ENCODE measurements at places on chromosomes 5 and 9.

DNA sequence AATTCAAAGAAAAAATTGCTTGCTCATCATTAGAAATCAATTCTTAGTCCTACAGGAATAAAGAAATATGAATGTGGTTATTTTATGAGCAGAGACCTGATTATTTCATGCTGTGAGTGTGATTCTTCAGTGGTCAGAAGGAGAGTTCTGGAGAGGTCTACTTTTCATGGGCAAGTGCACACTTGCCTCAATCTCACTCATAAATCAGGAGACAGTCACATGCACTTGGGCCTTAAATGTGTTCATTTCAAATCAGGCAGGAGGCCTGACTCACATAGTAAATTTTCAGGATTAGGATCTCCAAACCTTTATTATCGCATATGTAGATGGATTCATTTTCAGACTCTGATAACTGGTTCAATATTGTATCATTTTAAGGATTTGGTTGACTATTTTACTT lies 323.2 kb upstream of the CCNH start:
- no peak for DNase-seq

DNA sequence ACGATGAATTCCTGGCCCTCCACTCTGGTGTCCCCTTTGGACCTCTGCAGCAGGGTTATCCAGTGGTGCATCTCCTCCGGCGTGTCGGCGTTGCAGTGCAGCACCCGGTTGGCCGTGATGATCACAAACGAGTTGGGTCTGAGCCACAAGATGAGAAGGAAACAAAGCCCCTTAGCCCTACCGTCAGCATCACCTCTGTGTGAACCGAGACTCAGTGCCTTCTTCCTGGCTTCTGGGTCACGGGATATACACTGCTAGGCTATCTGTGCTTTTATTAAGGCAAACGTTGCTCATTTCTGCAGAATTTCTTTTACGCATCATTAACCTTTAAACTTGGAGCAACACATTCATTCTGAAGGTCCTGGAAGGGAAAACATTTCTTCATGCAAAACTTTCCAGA lies 65.1 kb upstream of the RETREG1 start:
- no peak for DNase-seq

DNA sequence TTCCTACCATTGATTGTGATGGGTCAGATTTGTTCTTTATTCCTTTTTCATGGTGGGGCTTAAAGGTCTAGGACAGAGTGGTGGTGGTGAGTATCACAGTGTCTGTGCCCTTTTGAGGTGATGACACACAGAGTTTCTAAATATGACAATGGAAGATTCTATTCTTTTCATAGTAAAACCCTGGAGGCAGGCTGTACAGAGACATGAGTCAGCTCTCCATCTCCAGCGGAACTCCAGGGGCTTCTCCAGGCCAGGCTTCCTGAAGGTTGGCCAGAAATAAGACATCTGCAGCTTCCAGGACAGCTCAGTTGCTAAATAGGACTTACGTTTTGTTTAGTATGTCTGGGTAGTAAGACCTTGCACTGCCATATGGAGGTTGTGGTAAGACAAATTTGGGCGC lies 229.5 kb downstream of the CD180 start:
- no peak for DNase-seq

- no peak for DNase-seq
Observed at GRCh38 chr5:32044939-32045338, 129.2 kb downstream of the GOLPH3 start.

- DNase-seq = no peak
Observed at GRCh38 chr5:14453481-14453880, 128.1 kb upstream of the OTULINL start.

DNA sequence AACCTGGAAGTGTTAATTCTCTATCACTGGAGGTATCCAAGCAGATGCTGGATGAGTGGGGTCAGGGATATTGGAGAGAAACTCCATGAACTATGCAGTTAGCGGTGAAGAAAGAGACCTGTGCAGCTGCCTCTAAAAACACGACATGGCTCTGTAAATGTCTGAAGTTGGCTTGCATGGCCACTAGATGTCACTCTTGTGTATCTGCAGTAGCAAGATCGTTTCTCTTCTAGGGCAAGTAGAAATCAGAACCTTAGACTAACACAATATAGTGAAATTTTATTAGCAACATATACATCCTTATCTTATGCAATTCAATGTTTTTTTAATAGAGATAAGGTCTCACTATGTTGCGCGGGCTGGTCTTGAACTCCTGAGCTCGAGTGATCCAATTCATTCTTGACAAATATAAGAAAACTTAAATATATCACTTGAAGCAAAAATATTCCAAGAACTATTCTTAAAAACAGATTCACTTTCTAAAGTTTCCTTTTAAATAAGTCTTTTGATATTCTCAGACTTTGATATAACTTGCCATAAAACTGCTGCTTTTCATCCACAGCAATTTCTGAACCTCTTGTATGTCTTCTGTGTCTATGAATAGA lies 2.9 kb downstream of the OR2S2 start:
- DNase-seq = peak; percentile 63

DNA sequence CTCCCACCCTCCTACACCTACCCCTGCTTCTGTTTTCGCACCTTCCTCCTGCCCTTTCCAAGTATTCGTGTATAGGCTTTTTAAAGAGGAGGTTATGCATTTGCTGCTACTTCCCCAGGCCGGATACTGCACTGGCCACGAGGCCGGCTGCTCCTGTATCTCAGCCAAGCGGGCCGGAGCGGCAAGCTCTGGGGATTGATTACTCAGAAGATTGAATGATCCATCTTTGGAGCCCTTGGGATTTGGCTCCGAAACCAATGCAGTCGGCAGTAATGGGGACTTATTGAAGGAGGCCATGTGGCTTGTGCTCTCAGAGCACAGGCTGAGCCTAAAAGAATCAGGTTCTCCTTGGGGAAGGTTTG lies 405.3 kb downstream of the TLE4 start:
- DNase-seq = no peak

Data from tibial artery (tissue), 4 donors.